ENCODE measurements at places on chromosomes 7 and 10. TPM values are rescaled to one million over a fixed set of nuclear protein-coding genes. Genes with fewer than 3 reads are reported as not detected.

Gene ZNF800
- polyA plus RNA-seq: 51.9 TPM

Gene C1QL3
- 0.21 TPM for polyA plus RNA-seq

Gene FLNC
- not detected for polyA plus RNA-seq

Gene GIMAP1
- polyA plus RNA-seq: 3.0 TPM

Gene SORCS3
- polyA plus RNA-seq: not detected

Gene THSD7A
- polyA plus RNA-seq: not detected

Gene GPR146
- 2.6 TPM for polyA plus RNA-seq

Gene SPDYE8
- 0.19 TPM for polyA plus RNA-seq

Gene NKX2-3
- polyA plus RNA-seq: not detected

Gene UPK3BL2
- polyA plus RNA-seq: 3.9 TPM

Gene SUN3
- polyA plus RNA-seq: not detected

Gene FGF8
- not detected for polyA plus RNA-seq

Gene HMX3
- polyA plus RNA-seq: not detected

Gene OPN4
- polyA plus RNA-seq: not detected

Gene NUDCD3
- polyA plus RNA-seq: 57.4 TPM

Gene CHPF2
- 25.4 TPM for polyA plus RNA-seq

Gene LRRC18
- 0.58 TPM for polyA plus RNA-seq

Gene ODAD2
- polyA plus RNA-seq: not detected

Gene TMEM213
- not detected for polyA plus RNA-seq

Gene PRF1
- 24.3 TPM for polyA plus RNA-seq

Gene TFR2
- polyA plus RNA-seq: 0.44 TPM

Gene STN1
- 20.5 TPM for polyA plus RNA-seq

Gene TRIM73
- polyA plus RNA-seq: 2.6 TPM

Gene CRYGN
- not detected for polyA plus RNA-seq

Gene ZNF485
- 4.2 TPM for polyA plus RNA-seq

Gene STK17A
- 175 TPM for polyA plus RNA-seq

Gene LIPK
- not detected for polyA plus RNA-seq

Gene RBP3
- not detected for polyA plus RNA-seq

All from IgD-negative memory B cell (primary cell).